Ovary (tissue), 10 donors: ENCODE measurements at places on chromosomes 7 and 10.

- no peak for DNase-seq
Measured at GRCh38 chr10:70410608-70411007, 6.7 kb downstream of the EIF4EBP2 start.

GRCh38 chr7:135158874-135159273 is 11.0 kb downstream of the TMEM140 start:
- no peak for DNase-seq

DNA sequence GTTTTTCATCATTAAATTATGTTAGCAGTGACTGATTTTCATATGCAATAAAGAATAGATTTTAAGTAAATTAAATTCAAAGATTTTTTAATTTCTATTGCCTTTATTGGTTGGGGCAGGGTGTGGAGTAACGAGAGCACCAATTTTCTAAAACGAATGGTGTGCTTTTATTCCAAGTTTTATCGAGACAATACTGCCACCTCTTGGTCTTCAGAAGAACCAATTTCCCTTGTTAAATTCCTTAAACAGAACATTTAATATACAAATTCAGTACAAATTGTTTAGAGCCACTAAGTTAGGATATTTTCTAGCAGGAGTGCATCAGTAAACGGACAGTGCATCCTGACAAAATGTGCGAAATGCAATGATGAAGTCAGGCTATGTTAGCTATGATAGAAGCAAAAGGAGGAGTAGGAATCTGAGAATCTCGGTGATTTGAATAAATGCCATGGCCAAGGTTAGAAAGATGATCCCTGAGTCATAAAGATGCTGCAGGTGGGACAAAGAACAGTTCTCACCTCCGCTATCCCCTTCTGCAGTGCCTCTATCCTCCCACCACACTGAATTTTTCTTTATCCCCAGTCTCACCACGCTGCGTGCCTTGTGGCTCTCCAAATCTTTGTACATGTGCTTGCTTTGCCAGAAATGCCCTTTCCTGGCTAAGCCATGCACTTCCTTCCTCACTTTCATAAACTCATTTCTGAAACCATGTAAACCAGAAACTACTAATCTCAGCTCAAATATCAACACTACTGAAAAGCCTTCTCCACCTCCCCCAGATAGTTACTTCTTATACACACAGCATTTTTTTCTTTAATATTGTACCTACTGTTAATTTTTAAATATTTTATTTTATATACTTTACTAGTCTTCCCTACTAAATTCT is 31.9 kb upstream of the AGBL3 start:
- DNase-seq, result no peak

DNA sequence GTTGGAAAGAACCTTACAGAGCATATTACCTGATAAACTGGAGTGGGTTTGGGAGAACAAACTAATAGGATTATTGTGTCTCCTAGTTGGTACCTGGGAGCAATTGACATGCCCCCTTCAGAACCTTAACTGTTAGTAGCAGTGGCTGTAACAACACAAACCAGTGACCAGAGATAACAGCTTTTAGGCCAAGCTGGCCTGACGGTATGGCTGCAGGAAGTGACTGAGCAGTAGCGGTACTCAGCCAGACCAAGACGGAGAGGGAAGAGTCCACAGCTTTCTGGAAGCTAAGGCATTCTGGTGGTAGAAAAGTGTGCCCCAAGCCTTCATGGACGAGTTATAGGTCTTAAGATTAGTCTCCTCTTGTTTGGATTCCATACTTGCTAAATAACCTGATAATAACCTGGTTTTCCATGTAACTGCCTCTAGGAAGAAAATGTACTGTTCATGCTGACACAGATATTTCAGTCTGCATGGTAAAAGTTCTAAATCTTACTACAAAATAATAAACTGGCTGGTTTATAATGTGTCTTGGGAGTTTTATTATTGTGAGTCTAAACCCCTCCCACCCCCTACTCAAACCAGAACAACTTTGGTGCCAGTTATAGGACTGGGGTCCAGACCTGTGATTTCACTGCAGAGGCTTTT is 11.3 kb downstream of the NOLC1 start:
- DNase-seq, result no peak

GRCh38 chr7:95421000-95421846 is 13.6 kb downstream of the PON2 start:
- DNase-seq, result no peak

- DNase-seq, result no peak
Measured at GRCh38 chr7:91527460-91527859, 263.2 kb downstream of the FZD1 start.

DNA sequence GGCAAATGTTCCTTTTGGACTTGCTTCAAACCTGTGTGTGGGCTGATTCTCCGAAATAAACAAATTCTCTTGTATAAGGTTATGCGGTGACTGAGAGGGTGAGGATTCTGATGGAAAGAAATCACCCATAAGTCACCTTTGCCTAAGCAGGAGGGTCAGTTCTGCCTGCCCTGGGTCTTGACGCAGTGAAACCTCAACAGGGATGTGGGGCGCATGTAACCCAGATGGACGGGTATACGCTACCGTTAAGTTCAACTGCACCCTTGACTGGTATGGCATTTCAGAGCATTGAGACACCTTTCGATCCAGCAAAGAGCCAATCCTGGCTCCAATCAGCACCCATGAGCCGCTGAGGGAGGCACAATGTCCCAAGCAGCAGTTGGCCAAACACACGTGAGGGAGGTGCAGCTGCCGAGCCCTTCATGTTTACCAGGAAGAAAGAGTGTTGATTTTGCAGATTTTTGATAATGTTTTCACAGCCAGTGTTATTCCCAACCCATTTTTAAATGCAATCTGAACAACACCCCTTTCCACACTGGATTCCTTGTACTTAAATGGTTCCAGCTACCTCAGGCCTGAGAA is 48.1 kb downstream of the SORBS1 start:
- no peak for DNase-seq

GRCh38 chr7:122577449-122578003 is 121.4 kb downstream of the RNF133 start:
- DNase-seq, result no peak

DNA sequence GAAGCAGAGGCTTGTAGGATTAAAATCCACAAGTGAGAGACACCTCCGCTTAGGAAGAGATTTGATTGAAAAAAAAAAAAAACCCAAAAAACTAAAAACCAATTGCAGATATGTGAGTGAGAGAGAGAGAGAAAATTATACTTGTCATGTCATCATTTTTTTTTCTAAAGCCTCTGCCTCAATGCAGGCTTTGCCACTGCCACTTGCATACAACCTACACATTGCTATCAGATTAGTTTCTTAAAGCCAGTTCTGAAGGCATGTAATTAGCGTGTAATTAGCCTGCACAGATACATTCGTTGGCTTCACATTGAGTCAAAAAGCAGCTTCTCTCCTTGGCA is 86.1 kb upstream of the MTPN start:
- no peak for DNase-seq

DNA sequence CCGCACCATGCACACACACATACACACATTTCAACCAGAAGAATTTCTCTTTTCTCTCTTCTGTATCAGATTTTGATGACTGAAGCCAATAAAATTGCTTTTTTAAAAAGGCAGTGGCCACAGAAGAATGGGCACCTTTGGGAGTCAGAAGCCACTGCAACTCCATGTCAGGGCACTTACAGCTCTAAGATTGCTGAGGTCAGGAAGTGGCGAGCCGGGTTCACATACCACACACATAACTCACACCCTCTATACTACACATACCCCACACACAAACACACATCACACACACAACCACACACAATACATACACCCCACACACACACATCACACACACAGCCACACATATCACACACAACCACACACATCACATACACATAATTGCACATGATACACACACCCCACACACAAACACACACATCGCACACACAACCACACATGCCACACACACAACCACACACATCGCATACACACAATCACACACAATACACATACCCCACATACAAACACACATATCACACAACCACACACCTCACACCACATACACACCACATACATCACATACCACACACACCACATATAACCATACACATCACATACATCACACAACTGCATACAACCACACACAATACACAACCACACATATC is 31.2 kb downstream of the GPRIN2 start:
- no peak for DNase-seq

- no peak for DNase-seq
Measured at GRCh38 chr10:101487399-101487798, 100.7 kb downstream of the POLL start.

GRCh38 chr10:131874991-131875451 is 25.8 kb upstream of the PPP2R2D start:
- DNase-seq, result peak; percentile 74

GRCh38 chr10:88996927-88997326 is 6.3 kb downstream of the FAS start:
- DNase-seq, result no peak

DNA sequence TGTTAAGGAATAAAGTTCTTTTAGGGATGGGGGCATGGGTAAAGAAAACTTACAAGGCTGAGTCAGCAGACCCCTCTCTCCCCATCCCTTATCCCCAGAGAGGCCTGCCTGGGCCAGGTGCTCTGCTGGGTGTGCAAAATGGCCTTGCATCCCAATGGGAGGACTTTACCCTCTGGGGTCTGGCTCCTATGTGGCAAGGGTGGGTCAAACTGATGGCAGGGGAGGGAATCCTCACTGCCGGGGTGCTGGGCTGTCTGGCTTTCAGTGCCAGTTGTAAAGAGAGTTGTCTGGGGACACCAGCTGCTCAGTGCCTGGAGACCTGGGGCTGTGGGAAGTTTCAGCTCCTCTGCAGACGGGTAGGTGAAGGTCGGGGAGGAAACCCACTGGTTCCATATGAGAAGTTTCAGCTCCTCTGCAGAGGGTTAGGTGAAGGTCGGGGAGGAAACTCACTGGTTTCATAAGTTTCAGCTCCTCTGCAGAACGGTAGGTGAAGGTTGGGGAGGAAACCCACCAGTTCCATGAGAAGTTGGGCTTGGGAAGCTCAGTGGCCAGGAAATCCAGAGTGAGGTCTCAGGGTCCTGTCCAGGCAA is 127.2 kb upstream of the PODXL start:
- DNase-seq, result no peak

DNA sequence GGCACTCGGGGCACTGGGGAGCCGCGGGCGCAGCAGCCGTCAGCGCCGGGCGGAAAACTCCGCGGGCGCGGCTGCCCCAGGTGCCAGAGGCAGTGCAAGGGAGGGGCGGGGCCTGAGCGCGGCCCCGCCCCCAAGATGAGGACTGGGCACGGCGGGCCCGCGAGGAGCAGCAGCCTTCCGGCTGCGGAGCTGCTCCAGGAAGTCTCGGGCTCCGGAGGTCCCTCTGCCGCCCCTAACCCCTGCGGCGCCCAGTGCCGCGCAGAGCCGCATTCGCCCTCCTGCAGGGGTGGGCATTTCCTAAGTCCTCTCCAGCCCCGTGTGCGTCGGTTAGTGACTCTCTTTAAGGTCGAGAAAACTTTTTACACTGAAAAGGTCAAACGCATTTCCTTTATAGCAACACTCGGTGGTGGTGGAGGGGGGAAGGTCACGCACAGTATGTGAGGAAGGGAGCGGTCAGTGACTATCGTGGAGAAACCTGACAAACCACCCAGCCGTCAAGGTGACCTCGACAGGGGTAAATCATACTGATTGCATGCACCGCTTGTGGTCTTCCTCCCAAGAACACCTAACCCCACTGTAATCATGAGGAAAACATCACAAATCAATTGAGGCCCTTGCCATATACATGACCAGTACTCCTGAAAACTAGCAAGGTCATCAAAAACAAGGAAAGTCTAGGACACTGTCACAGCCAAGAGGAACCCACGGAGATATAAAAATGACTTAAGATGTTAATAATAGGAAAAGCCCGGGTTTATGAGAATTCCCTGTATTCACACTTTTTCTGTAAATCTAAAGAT is at the start of gene ANXA11:
ANXA11 (minus strand) TSS at position 61 of the 800 bp plus-strand sequence. CDS start 32,676 bp downstream, outside the sequence.
- peak; percentile 86 for DNase-seq

GRCh38 chr10:101452176-101452575 is 98.2 kb downstream of the BTRC start:
- DNase-seq, result no peak
